ENCODE measurements at places on chromosomes 7 and 10.

GRCh38 chr7:2369139-2369538 lies 14.5 kb downstream of the EIF3B start:
- no peak for DNase-seq

DNA sequence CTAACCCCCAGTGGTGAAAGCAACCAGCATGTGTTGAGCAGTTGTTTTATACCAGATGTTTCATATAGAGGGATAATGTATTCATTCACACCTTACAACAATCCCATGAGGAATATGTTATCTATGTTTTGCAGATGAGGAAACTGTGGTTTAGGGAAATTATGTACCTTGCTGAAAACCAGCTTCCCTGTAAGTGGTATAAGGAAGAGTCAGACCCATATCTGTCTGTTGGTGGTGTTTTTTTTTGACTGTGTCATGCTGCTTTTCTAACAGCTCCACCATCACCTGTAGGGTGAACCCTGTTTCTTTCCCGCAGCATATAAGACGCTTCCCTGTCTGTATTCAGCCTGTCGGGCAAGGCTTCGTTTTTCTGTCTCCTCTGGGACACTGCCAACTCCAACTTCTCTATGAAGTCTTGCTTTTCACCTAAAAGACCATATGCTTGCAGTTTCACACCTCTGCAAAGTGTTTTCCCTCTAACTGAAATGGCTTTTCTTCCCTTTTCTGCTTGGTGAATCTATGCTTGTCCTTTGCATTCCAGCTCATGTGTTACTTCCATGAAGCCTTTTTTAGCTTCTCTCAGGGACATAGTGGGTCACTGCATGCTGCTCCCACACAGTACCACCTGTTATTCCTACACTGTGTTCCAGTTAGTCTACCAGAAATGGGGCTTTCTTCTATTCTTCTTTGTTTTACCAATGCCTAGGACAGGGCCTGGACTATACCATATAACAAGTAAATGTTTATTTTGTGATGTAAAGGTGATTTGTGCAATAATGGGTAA lies 92.8 kb downstream of the ST7 start:
- DNase-seq, result no peak

DNA sequence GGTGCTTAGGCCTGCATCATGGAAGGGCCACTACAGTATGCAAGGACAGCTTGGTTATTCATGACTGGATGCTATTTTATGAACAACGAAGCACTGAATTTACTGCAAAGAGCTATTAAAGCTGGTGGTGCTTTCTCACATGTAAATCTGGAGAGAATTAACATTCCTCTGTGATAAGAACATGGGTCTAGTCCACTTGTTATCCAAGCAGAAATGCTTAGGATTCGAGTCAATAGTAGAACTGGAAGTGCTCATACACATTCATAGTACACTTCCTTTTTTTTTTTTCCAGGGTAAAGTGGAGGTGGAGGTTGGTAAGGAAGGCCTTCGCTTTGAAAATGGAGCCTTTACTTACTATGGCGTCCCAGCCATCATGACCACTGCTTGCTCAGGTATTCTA lies 35.0 kb downstream of the CNNM1 start:
- DNase-seq, result no peak

DNA sequence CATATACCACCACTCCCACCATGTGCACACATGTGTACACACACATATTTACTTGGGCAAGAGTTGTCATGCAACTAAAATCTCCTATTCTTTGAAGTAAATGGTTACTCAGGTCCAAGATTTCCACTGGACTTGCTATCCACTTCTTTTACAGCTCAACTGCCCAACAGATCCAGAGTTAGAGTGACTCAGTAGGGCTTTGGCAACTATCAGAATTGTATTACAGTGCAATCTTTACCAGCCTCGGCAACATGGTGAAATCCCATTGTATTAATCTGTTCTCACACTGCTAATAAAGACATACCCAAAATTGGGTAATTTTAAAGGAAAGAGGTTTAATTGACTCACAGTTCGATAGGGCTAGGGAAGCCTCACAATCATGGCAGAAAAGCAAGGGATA lies 51.9 kb upstream of the ABLIM1 start:
- no peak for DNase-seq

- DNase-seq, result no peak
These were observed 104.9 kb downstream of the CDK14 start for GRCh38 chr7:90701021-90701420.

DNA sequence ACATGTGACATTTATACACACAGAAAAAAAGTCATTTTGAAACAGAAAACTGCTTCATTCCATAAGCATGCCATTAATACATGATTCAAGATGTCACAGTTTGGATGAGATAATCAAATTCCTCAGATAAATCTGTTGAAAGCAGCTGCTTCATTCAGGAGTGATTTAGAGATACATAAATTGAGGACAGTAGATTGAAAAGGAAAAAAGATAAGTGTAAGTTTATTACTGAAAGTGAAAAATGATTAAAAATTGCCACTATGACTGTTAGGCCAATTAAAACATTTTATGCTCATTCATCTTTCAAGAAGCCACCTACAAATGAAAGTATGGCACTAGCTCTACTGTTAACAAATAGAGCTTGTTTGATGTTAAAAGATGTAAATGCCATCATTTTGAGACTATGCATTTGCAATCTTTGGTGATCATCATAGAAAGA lies 136.9 kb upstream of the CDK6 start:
- DNase-seq, result no peak

DNA sequence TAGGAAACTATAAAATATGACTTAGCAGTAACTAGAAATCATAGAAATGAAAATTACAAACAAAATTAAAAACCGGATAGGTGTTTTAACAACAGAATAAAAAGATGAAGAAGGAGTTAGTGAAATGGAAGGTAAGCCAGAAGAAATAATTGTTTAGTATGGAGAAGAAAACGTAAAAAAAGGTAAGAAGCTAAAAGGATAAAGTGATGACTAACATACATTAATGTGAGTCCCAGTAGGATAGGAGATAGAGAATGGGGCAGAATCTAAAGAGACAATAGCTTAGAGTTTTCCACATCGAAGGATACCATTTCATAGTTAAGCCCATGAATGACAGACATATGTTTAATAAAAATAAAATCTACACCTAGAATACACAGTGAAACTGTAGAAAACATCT lies 25.3 kb downstream of the GTF2I start:
- no peak for DNase-seq

- DNase-seq, result no peak
These were observed 7.5 kb downstream of the DUSP5 start for GRCh38 chr10:110505130-110505770.

GRCh38 chr10:74307061-74307651 lies 156.1 kb downstream of the ADK start:
- no peak for DNase-seq

- DNase-seq, result no peak
These were observed 3.6 kb downstream of the EMX2 start for GRCh38 chr10:117546020-117546580.

GRCh38 chr10:11697718-11698527 lies 44.3 kb upstream of the ECHDC3 start:
- DNase-seq, result no peak

DNA sequence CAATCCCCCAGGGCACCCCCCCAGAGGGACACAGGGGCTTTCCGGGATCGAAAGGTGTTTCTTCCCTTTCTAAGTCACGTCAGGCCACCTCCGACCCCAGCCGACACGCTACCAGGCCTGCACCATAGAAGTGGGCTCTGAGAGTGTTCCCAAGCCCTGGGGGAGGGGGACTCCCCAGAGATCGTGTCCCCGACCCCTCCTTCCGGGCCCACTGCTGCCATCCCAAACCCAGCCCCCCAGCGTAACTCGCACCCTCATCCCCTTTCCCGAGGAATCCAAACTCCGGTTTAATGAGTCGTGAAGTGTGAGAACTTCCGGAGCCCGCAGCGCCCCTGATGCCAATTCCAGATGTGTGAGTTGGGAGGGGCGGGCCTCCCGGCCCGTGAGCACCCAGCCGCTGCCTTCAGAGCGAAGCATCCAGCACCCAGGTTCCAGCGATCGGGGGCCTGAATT lies 11.3 kb downstream of the UNCX start:
- no peak for DNase-seq

DNA sequence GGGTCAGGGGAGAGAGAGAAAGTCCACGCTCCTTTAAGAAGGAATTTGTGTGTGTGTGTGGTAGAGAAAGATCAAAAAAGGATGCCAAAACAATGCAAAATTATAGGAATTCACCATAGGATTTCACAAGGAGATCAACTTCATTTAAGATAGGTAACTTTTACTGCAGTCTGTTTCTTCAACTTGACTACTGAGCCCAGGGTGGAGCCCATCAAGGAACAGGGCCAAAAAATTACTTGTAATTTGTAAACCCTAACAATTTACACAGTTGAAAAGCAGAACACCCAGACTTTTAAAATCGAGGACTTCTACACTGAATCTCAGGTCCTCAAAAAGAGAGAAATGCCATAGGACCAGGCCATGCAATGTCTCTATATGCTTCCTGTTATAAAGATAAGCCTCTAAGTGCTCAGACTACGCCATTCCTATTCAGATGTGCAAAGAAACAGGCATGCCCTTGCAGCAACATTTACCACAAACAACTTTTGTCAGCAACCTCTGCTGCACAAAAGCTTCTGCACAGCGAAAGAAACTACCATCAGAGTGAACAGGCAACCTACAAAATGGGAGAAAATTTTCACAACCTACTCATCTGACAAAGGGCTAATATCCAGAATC lies 10.6 kb upstream of the GIMAP4 start:
- no peak for DNase-seq

- no peak for DNase-seq
These were observed 40.0 kb downstream of the FIGNL1 start for GRCh38 chr7:50409856-50410745.

- DNase-seq, result no peak
These were observed 71.6 kb downstream of the TLL2 start for GRCh38 chr10:96441987-96442643.

- DNase-seq, result no peak
These were observed 114.5 kb downstream of the GRID1 start for GRCh38 chr10:86252079-86252478.

- no peak for DNase-seq
These were observed 20.3 kb downstream of the CXCL12 start for GRCh38 chr10:44364566-44364965.

- no peak for DNase-seq
These were observed 16.5 kb downstream of the MAT1A start for GRCh38 chr10:80272793-80273522.

- DNase-seq, result no peak
These were observed 26.7 kb downstream of the YWHAG start for GRCh38 chr7:76332078-76332477.

- DNase-seq, result no peak
These were observed 370.0 kb upstream of the IGFBP3 start for GRCh38 chr7:46291050-46291438.

- no peak for DNase-seq
These were observed 13.4 kb downstream of the SGMS1 start for GRCh38 chr10:50610368-50610767.

DNA sequence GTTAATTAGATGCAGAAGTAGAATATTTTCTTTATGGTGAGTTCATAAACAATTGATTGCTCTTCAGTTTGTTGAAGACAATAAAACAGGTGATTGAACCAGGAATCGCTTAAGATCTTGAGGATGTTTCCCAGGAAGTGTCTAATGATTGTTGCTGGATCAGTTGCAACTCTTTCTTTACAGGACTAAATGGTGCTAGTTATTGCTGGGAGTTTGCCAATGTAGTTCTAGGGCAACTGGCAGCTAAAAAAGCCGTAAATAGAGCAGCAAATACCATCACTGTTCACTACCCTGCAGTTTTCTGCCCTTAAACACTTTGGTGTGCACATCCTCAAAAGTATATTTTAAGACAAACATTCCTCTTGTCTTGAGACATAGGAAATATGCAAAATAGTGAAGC lies 119.2 kb upstream of the ANK3 start:
- no peak for DNase-seq

GRCh38 chr7:156473476-156474240 lies 166.9 kb upstream of the RNF32 start:
- peak; percentile 47 for DNase-seq

- DNase-seq, result no peak
These were observed 157.6 kb upstream of the LANCL2 start for GRCh38 chr7:55207436-55208125.

- DNase-seq, result no peak
These were observed 41.7 kb downstream of the VCL start for GRCh38 chr10:74039561-74040145.

Data from type B pancreatic cell (in vitro differentiated cells).